Activated T-cell treated with anti-CD3 and anti-CD28 coated beads for 1 hour (primary cell): ENCODE measurements at places on chromosomes 6 and 20.

DNA sequence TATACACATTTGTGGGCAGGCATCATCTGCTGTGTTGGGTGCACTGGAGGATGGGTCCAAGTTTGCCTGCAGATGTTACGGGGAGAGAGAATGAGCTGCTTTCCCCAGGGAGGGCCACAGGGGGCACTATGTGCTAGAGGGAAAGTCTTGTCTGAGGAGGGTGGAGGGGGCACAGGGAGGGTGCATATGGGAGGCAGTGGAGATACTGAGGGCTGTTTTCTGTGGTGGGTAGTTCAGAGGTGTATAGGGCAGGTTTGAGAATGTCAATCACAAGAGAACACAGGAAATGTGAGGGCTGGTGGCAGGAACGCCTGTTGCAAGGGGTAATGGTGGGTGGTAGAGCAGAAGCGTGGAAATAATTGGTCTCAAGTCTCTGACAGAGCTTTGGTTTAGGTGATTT, 7.7 kb upstream of the PTPRA start:
- peak; percentile 13 for DNase-seq

GRCh38 chr20:10649080-10649796, 24.6 kb downstream of the JAG1 start:
- no peak for DNase-seq

GRCh38 chr6:111585241-111585973, 20.3 kb downstream of the TRAF3IP2 start:
- DNase-seq: no peak

DNA sequence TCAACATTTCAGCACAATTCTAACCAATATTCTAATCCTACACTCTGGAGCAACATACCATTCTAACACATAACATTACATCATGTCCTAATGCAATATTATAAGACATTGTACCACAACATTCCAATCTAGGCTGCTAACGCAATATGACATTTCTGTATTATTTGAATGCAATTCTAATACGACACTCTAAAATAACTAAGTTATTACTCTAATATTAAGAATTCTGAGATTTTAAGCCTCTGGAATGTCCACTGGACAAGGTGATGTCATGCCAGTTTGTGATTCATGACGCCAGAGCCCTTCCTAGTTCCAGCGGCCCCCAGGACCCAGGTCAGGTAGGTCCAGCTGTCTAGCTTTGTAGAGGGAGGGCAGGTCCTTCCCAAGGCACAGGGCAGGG, 69.7 kb upstream of the SIRPA start:
- DNase-seq: no peak

DNA sequence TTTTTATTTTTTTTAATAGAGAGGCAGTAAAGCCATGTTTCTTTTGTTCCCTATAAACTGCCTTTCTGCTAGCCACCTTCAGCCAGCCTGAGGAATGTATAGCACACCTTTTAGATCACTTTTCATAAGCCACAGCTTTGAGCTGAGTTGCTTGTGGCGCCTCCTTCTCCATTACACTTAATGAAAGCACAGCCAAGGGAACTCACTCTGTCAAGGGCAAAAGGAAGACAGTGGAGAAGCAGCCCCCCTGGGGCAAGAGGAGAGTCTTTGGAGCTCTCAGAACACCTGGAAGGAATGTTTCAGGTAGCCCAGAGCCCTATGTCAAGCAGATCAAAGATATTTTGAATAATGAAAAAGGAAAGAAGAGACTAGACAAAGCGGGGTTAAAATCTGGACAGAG, 235.1 kb downstream of the CLIC5 start:
- no peak for DNase-seq

DNA sequence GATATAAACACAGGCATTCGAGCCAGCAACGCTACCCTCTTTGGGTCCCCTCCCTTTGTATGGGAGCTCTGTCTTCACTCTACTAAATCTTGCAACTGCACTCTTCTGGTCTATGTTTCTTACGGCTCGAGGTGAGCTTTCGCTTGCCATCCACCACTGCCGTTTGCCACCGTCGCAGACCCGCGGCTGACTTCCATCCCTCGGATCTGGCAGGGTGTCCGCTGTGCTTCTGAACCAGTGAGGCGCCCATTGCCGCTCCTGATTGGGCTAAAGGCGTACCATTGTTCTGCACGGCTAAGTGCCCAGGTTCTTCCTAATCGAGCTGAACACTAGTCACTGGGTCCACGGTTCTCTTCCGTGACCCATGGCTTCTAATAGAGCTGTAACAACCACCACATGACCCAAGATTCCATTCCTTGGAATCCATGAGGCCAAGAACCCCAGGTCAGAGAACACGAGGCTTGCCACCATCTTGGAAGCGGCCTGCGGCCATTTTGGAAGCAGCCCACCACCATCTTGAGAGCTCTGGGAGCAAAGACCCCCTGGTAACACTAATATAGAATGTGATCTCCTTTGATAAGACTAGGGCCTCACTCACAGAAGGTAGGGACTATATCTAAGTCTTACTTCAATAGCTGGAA, 973 bp downstream of the UBD start:
- DNase-seq: no peak

DNA sequence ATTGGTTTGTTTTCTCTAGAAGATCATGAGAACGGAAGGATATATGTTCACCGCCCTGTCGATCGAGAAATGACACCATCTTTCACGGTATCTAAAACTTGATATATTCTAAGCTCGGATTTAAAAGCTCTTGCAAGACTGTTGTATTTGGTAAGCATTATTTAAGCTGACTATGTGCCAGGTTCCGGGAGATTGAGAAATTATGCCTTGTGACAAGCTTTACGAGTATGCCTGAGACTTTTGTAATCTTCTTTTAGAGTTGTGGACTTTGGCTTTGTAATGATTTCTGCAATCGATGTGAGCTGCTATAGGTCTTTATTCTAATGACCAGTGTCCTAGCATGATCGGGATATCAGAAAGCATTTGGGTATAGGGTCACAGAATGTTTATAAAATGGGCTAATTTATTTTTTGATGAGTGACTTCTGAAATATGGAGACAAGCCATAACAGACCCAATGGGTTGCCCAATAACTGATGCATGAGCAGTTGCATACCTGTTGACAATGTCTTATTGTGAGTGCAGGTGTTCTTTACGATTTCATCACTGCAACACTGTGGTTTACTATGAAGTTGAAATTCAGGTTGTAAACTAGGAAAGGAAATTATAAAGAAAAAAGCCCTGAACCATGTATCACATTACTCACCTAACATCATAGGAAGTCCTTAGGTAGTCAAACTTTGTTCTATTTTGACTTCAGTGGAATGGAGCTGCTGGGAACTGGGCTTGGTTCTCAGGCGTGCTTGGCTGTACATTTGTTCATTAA, 14.0 kb downstream of the CDH26 start:
- no peak for DNase-seq

- no peak for DNase-seq
Observed at GRCh38 chr6:119960456-119960855, 610.9 kb upstream of the MAN1A1 start.

GRCh38 chr20:32598606-32599005, 13.5 kb upstream of the NOL4L start:
- no peak for DNase-seq

DNA sequence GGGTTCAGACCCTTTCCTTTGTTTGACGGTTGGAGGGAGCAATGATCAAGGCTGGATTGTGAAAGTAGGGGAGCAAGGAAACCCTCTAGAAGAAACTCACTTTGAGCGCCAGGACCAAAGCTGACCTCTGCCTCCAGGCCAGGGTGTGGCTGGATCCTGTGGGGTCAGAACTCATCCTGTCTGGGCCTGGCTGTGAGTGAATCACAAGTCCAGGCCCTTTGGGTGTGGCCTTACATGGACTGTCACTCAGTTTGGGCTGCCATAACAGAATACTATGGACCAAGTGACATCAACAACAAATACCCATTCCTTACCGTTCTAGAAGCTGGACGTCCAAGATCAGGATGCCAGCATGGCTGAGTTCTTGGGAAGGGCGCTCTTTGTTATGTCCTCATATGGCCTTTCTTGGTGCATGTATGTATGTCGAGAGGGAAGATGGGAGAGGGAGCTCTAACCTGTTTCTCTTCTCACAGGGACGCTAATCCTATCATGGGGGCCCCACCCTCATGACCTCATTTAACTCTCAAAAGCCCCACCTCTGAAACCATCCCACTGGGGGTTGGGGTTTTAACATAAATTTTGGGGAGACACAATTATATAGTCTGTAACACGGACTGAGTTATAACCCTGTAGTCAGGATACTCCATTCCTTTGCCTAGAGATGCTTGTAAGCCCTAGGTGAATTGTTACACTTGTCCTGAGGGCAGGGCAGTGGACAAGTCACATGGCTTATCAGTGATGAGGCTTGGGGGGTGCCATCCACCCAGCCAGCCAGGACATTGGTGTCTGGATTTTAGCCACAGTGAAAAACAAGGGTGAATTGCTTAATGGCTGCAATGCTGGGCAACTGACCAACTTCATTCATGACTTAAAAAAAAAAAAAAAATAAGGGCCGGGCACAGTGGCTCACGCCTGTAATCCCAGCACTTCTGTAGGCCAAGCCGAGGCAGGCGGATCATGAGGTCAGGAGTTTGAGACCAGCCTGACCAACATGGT, 80.0 kb downstream of the TRMT11 start:
- no peak for DNase-seq

- DNase-seq: no peak
Observed at GRCh38 chr6:20186981-20187380, 25.3 kb downstream of the MBOAT1 start.

GRCh38 chr6:2819115-2819514, 22.5 kb downstream of the SERPINB1 start:
- no peak for DNase-seq

- no peak for DNase-seq
Observed at GRCh38 chr20:45845452-45845851, 11.7 kb downstream of the ACOT8 start.

DNA sequence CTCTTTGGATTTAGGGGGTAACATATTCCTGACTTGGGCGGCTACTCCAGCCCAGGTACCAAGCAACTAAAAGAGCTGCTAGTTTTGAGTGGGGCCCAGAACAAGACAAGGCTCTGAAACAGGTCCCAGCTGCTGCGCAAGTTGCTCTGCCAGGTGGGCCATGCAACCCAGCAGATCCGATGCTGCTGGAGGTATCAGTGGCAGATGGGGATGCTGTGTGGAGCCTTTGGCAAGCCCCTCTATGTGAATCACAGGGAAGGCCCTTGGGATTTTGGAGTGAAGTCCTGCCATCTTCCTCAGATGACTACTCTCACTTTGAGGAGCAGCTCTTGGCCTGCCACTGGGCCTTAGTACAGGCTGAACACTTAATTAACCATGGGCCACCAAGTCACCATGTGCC, 43.7 kb upstream of the VSX1 start:
- no peak for DNase-seq

- DNase-seq: no peak
Observed at GRCh38 chr6:130927305-130927704, 100.1 kb downstream of the SMLR1 start.

- no peak for DNase-seq
Observed at GRCh38 chr6:139115989-139116758, 18.7 kb upstream of the HECA start.
